Central memory CD4-positive, alpha-beta T cell (primary cell): ENCODE measurements at places on chromosomes 2 and 18.

- DNase-seq = no peak
Observed at GRCh38 chr2:23513872-23514793, 129.2 kb downstream of the KLHL29 start.

DNA sequence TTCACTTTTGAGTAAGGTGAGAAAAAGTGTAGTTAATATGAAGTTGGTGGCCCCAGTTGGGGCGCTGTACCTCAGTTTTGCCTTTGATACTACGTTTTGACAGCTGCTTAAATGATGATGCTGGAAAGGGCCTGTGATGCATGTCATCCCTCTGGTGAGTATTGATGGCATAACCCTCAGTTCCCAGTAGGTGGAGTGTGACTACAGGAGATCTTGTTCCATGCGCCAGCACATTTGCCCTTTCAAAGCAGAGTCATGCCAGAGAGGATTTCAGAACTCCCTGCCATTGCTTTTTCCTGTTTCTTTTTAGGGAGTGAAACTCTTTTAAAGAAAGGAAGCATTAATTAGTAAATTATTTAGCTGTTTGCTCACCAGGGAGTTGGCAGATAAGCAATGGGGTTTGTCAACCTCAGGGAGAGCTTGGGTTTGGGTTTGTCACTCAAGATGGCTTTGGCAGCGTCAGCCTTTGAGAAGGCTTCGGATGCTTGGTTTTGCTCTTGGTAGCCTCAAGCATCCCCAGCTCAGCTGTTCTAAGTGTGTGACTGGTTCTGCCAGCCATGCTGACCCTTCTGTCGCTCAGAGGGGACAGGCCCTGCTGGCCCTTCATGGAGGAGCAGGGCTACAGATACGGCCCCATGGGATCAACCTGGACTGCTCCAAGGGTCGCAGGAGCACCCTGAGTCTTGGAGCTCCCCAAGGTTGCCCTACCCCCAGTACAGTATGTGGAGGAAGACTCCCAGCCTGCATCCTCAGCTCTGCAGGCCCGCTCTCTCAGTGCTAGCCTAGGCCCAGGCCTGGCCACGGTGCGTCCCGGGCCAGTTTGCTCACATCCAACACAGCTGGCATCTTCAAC lies 29.1 kb downstream of the ARMC9 start:
- DNase-seq = peak; percentile 42

DNA sequence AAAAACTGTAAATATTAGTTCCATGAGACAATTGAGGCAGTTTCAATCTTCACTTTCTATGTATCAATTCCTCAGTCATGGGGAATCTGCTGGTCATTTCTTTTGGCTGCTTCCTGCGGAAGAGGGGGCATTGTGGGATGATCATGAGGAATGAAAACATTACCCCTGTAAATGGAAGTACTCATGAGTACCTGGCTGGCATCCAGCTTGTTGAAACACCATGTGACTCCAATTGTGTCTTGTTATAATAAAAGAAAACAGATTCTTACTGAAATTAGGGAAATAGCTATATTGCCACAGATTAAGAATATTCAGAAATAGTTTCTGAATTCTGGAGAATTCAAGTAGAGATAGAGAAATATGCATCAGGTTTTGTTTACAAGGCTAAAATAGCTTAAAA lies 41.6 kb upstream of the GPR39 start:
- no peak for DNase-seq

DNA sequence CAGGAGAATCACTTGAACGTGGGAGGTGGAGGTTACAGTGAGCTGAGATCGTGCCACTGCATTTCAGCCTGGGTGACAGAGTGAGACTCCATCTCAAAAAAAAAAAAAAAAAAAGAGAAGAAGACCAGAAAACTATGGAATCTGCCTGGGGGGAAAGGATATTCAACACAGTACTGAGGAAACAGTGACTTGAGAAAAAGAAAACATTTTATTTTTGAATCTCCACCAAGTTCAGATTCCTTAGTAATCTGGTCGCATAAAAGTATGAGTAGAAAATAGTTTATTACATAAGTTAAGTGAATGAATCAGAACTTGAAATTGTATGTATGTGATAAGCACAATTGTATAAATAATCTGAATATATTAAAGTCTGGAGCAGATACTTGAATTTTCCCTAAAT lies 13.0 kb upstream of the HAT1 start:
- DNase-seq = no peak

DNA sequence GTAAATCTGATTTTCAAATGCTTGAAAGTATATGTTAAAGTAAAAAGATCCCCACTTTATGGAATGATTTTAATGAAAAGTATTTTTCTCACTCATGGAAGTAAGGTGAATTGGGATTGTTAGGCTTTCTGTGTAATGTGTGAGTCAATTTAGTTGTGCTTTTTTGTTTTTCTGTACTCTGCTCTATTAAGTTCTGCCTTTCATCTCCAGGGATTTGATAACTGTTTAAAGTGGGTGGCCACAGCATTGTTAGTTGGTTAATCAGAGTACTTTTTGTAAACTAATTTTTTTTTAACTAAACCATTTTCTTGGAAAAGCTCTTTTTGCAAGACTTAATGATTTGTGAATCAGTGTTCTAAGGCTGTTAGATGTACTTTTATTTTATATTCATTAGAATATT lies 76.8 kb downstream of the ABI2 start:
- no peak for DNase-seq

- no peak for DNase-seq
Observed at GRCh38 chr2:176461098-176461808, 192.0 kb downstream of the MTX2 start.

DNA sequence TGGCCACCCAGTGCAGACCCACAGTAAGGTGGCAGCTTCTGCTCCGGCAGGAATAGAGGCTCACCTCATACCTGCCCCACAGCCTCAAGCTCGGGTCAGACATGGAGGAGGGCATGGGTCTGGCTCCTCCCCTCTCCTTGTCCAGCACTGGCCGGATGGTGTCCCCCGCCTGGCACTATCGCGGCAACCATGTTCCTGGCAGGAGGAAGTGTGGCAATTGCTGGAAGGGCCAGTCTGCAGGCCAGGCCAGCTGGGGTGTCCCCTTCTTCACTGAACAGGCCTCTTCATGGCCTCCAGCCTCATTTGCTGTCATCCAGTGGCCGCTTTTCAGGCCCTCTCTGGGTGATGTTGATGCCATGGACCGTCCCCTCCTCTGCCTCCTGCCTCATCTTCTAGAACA lies 41.4 kb upstream of the SMAD7 start:
- no peak for DNase-seq

GRCh38 chr2:134314202-134314601 lies 60.3 kb downstream of the MGAT5 start:
- DNase-seq = no peak

GRCh38 chr18:2281523-2282199 lies 289.6 kb downstream of the METTL4 start:
- no peak for DNase-seq

DNA sequence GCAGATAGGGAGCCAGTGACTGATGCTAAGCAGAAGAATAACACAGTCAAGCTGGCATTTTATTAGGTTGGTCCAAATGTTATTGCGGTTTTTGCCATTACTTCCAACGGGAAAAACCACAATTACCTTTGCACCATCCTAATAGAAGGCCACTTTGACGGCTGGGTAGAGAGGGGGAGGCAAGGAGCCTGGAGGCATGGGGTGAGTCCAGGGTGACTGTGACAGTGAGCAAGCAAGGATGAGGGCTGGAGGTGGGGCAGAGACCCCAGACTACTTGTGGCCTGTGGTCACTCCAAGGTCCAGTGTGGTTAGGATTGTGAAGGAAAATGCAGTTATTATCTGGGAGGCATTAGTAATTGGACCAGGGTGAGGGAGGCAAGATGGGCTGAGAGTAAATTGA lies 389.5 kb downstream of the CLIP4 start:
- DNase-seq = no peak

DNA sequence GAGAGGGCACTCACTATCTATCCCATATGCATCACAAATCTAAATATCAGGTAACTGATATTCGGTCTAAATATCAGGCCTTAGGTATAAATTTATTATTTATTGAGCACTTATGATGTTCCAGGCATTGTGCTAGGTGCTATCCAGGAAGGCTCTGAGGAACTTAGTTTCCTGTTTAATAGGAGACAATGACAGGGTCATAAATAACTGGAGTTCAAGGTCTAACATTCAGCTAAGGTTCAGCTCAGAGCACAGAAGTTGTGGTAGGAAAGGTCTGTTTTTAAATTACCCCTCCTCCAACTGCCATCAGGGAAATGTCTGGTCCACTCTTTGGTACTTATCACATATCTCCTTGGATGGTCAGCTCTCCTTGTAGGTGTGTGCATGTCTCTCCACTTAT lies 193.6 kb downstream of the AGPS start:
- no peak for DNase-seq

- DNase-seq = no peak
Observed at GRCh38 chr2:237694415-237695194, 67.2 kb downstream of the LRRFIP1 start.

DNA sequence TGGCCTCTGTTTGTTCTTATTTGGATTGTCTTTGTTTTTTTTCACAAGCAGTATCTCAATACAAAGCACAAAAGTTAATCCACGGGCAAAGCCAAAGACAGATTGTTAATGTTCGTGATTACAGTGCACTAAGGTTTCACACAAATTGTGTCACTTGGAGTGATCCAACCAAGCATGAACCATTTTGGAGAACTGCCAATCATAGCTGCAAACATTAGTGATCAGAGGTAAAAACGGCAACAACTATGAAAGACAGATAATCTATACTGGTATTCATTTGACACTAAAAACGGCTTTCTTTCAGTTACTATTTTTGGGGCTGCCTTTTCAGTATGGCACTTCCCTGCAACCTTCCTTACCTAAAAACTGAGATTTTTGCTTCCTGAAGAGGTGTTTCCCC lies 213.1 kb upstream of the GULP1 start:
- no peak for DNase-seq

DNA sequence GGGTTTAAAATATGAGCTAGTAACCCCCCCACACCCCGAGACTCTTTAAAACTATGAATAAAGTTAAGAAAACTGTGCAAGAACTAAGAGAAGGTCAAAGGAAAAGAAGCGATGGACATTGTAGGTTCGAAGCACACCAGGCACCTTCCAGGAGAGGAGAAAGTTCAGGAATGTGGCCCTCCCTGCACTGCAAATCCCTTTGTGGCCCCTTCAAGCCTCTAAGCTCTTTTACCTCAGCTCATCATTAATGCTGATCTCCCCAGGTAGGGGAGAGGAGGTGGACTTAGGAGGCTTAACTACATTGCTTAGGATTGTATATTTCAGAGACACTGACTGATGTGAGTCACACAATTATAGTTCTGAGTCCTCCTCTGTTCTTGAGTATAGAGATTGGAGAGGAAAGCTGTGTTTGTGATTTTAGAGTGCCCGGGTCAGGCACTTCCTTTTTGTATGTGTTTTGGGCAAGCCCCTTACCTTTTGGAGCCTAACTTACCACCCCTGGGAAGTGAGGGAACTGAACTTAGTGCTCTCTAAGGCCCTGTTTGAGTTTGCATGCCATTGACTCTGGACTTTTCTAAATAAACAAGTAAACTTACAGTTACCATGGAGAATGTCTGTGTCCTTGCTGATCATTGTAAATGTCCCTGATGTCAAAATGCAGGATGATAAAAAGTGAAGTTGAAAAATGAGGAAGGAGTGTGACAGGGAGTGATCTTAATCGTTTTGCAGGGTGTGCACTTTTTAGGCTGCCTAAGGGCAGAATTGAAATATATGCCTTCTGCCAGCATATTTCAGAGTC lies 140.8 kb upstream of the ZEB2 start:
- DNase-seq = no peak

GRCh38 chr2:103875531-103875930 lies 978.4 kb upstream of the POU3F3 start:
- DNase-seq = no peak

- no peak for DNase-seq
Observed at GRCh38 chr18:71831039-71831438, 713.1 kb downstream of the CBLN2 start.

DNA sequence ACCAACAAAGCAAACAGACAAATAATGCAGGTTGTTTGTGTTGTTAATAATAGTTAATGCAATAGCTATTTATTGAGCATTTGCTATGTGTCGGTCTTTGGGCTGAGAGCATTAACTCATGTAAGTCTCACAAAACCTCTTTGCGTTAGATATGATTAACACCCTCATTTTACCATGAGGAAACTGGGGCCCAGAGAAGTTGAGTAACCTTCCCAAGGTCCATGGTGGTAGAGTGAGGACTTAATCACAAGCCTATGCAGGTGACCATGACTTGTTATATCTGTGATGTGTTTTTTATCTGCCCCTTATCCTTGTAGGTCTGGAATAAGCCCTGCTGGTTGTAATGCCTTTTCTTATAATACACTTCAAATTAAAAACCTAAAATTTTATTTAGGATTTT lies 124.5 kb upstream of the FAM136A start:
- no peak for DNase-seq

DNA sequence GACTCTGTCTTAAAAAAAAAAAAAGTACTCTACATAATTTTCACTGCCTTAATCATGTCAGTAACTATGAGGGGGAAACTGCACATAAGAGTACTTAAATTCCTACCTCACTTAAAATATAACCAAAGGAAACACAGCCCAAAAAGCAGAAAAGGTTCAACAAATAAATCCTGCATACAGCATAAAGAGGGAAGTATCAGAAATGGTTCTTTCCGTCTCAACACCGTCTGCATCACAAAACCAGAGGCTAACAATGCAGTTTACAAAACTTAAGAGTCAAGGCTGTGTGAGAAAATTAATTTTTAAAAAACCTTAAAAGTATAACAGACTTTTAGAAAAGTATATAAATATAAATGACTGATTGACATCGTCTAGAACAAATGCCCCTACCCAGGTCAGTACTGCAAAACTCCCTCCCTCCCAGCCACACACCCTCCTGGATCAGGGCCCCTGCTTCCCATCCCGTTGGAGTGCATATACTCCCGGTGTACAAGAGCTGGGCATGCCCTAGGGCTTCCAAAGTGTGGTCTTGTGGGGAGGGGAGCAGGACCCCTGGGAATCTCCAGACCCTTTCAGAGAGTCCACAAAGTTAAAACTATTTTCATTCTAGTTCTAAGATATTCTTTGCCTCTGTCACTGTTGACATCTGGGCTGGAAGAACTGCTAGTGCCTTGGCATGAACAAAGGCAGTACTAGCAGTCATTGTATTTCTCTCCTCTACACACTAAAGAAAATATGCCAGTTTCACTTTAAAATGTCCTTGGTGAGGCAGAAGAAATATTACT lies 67.0 kb upstream of the SERTAD2 start:
- no peak for DNase-seq

- DNase-seq = no peak
Observed at GRCh38 chr2:46519265-46519664, 39.9 kb downstream of the TMEM247 start.

- DNase-seq = no peak
Observed at GRCh38 chr18:33517950-33518349, 60.1 kb upstream of the ASXL3 start.

GRCh38 chr18:45588376-45589355 lies 26.6 kb upstream of the SLC14A2 start:
- DNase-seq = no peak
